ENCODE measurements at places on chromosomes 2 and 18.

- DNase-seq = no peak
These were observed 83.4 kb upstream of the RTN4 start for GRCh38 chr2:55133467-55134315.

GRCh38 chr2:21452678-21453077 is 328.9 kb downstream of the TDRD15 start:
- no peak for DNase-seq

DNA sequence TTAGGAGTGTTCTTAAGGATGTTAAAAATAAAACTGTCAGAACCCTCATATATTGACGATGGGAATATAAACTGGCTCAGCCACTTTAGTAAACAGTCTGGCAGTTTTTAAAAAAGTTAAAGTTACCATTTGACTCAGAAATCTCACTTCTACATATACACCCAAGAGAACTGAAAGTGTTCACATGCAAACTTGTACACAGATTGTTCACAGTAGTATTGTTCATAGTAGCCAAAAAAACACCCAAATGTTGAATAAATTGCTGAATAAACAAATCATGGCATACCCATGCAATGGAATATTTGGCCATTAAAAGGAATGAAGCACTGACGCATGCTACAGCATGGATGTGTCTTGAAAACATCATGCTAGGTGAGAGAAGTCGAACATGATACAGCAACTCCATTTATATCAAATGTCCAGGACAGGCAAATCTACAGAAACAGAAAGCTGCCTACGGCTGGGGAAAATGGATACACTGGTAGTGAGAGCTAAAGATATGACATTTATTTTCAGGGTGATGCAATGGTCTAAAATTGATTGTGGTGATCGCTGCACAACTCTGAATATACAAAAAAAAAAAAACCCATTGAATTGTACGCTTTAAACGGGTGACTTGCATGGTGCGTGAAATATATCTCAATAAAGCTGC is 10.1 kb downstream of the RPL31 start:
- DNase-seq = no peak

DNA sequence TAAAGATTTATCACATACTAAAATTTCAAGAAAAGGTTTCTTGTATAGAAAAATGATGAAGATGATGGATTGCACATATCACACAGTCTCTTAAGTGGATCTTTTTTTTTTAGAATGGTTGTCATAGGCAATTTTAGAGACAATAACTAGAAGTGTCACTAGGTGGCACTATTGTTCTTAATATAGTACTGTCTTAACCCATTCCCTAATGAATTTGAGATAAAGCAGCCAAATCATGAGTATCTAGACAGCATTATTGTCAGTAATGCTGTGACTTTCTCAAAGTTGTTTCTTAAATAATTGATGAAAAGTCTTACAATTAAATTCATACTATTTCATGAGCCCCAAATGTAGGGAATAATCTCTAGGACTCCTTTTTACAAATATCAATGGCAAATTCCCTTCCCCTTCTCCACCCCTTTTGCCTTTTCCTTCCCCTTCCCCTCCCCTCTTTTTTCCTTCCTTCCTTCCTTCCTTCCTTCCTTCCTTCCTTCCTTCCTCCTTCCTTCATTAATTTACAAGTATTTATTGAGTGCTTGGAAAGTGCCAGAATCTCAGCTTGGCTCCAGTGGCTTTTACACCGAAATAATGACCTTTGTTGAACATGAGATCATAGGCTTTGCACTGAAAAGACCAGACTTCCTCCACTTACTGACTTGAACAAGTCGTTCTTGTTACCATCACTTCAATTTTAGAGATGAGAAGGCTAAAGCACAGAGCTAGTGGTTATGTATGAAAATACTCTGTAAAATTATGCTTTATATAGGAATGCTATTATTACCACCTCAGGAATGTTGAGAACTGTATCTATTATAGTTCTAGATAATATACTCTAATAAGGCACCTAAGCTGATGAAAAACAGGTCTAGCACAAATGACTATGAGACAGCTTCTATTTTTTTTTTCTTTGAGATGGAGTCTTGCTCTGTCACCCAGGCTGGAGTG is 19.8 kb downstream of the MYL12B start:
- DNase-seq = peak; percentile 81

DNA sequence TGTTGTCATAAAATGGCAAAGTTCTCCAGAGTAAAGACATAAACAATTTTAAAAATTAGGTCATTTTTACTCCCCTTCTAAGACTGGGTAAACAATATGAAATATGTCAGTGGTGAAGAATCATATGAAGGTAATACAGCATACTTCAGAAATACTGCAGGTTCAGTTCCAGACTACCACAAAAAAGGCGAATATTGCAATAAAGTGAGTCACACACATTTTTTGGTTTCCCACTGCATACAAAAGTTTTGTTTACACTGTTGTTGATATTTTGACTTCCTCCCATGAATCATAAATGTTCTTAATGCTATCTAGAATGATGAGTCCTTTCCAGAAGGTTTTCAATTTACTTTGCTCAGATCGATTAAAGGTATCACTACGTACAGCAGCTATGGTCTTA is 73.5 kb downstream of the SMC6 start:
- DNase-seq = no peak

DNA sequence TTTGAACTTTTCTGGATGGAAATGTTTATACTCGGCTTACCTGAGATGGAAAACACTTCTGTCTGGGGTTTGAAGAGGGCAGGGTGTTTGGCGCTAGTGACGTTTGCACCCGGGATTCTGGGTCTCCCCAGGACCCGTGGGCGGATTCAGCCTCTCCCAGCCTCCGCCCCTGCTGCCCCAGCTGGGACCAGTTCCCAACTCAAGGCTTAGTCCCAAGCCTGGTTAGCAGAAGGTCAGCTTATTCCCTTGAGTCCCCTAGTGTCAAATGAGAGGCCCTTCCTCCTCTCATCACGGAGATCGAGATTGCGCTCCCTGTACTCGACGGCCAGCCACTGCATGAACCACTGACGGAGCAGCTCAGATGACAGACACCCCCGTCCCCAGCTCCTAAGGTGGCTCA is 123.2 kb downstream of the RTP5 start:
- no peak for DNase-seq

GRCh38 chr2:98908931-98909316 is 27.1 kb downstream of the CRACDL start:
- peak; percentile 81 for DNase-seq

DNA sequence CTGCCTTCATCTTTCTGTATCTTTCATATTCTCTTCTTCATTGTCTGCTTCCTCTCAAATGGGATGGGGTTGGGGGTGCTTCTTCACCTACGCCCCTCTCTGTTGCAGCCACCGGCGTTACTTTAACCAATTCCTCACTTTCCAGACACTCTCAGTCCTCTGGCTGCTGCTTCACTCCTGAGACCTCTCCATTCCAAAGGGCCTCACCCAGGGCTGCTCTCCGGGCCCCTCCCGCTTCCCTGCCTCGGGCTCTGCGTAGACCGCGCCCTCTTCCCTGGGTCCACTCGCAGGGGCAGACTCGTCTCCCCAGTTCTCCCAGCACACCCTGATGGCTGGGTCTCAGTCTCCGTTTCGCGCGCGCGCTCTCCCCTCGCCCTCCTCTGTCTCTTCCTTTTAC is 926 bp downstream of the SERPINB8 start:
- DNase-seq = no peak

DNA sequence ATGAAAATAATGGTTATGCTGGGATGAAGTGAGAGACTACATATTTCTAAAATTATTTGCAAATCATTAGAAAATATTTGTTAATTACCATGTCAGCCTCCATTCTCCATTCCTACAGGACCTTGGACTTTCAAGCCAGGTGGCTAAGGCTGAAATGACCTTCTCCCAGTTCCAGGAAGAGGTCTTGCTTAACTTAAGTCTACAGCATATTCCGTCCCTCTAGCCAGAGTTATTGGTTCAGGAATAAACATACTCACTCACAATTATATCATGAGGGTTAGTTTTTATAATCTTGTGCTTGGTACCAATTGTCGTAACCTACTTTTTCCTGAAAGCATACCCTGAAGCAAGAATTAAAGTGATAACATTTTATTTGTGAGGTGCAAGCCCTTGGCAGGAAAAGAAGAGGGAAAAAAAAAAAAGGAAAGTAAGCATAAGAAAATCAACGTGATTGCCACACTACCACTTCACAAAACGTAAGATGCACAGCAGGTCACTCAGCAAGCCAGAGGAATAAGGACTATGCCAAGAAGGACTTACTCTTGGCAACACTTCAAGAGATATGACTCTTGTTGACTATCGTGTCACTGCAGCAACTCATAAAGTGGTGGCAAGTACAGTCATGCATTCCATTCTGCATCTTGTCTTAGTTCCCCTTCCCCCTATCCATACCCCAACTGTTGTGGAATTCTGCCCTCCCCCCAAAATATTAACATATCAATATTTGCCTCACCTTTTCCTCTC is 479.1 kb downstream of the MBD2 start:
- peak; percentile 2 for DNase-seq

- DNase-seq = peak; percentile 11
These were observed 217.5 kb downstream of the CAMKMT start for GRCh38 chr2:44579115-44579836.

DNA sequence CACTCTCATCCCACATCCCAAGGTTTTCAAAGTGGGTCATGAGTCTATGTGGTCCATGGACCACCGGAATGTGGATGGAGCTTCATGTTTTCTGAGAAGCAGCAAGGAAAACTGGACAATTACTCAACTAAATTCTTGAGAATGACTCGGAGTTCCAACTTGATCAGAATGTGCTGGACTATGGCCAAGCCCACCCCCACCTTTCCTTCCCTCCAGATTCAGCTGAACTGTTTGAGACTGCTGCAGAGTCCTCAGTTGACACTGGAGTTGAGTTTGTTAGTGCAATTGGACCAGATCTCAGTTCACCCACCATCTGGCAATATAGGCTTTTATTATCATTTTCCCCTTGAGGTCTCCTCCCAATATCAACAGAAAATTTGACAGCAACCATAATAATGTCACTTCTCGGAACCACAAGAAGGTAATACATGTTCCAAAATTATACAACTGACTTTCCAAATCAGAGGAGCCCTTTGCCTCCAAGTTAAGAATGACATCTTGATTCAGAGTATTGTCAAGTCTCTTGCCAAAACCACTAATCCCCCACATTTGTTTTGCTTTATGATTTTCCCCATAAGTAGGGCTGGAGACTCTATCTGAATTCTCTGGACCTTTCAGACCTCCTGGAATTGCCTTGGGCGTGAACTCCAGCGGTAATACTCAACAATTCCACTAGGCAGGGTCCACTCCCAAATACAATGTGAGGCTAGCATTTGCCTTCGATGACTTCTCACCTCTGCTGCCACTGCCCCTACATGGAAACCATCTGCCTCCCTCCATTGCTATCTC is 8.8 kb downstream of the COL4A4 start:
- no peak for DNase-seq

Measured in NCI-H2171 treated with DMSO at 0.1 percent for 48 hours (cell line).